ENCODE measurements at places on chromosomes 2 and 18.

GRCh38 chr18:50528806-50529205 lies 31.1 kb upstream of the MAPK4 start:
- DNase-seq: no peak

DNA sequence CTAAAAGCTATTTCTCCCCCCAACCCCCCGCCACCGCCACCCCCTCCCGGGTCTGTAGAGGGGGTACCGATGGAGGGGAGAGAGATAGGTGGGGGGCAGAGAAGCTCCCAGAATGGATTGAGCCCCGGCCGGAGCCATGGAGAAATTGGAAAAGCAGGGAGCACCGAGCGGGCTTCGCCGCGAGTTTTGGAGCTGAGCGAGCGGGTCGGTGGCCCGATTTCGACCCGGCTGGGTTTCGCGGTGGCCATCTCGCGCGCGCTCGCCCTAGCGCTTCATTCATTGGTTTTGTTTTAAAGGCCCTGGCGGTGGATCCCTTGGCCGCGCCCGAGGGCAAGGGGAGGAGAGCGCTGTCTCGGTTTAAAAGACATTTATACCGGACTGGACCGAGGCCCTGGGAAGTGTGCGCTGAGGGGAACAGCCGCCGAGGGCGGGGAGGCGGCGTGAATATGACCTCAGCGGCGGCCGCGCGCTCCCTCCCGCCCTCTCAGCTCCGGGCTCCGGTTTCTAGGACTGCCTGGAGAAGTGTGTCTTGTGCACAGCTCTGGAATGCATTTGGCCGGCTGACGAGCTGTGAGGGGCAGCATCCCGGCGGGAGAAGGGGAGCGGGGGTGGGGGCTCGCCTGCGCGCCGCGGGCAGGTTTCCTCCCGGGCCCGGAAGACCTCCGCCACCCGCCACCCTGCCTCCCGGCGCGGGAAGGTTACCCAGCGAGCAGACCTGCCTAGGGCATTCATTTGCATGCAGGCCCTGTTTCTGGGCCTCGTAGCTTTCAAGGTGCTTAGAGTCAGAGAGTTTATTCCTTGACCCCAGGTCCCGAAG lies 1.7 kb upstream of the SMAD7 start:
- DNase-seq: peak; percentile 84

GRCh38 chr18:22377769-22378168 lies 39.9 kb downstream of the CTAGE1 start:
- DNase-seq: no peak

GRCh38 chr18:58545338-58546296 lies 83.3 kb downstream of the ALPK2 start:
- no peak for DNase-seq

DNA sequence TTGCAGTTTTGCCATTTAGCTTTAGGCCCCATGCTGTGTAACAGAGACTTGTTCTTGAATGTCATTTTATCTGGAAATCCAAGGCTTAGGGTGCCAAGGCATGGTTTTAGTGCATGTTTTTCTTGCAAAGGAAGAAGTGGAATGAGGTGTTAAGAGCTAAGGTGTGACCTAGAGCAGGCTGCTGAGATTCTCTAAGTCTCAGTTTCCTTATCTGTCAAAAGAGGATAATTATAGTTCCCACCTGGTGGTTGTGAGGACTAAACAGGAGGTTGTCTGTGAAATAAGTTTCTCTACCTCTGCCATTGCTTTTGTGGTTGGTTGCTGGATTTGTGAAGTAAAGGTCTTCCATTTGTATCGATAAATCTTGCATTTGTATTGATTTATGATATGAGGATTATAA lies 82.0 kb downstream of the TANC1 start:
- no peak for DNase-seq

- peak; percentile 78 for DNase-seq
Observed at GRCh38 chr2:207792244-207792785, 22.6 kb upstream of the FZD5 start.

DNA sequence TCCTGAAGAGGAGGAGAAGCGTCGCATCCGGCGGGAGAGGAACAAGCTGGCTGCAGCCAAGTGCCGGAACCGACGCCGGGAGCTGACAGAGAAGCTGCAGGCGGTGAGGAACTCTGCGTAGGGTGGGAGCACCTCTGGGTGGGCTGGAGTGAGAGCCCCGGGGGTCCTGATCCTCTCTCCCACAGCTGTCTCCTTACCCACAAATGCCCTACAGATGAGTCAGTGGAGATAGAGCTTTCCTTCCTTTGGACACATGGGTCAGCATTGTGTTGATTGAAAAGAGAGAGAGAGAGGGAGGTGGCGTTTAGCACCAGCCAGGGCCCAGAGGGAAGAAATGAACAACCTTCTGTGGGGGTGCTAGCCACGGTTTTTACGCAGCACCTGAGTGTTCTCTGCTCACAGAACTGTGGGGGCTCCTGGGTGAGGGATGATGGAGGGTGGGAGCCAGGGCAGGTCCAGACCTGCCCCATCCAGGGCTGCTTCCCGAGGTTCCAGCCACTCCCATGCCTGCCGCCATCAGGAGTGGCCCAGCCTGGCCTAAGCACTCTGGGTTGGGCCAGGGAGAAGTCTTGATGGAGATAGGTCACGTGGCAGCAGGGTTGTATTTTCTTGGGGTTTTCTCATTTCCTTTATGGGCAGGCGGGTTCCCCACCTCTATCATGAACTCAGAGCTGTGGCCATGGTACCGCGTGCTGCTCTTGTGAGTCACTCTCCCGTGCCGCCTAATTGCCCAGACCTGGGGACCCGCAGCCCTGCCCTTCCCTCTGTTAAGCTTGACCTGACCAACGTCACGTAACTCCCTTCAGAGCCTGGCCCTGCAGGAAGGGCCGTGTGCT lies 16.3 kb downstream of the FOSL2 start:
- peak; percentile 97 for DNase-seq

DNA sequence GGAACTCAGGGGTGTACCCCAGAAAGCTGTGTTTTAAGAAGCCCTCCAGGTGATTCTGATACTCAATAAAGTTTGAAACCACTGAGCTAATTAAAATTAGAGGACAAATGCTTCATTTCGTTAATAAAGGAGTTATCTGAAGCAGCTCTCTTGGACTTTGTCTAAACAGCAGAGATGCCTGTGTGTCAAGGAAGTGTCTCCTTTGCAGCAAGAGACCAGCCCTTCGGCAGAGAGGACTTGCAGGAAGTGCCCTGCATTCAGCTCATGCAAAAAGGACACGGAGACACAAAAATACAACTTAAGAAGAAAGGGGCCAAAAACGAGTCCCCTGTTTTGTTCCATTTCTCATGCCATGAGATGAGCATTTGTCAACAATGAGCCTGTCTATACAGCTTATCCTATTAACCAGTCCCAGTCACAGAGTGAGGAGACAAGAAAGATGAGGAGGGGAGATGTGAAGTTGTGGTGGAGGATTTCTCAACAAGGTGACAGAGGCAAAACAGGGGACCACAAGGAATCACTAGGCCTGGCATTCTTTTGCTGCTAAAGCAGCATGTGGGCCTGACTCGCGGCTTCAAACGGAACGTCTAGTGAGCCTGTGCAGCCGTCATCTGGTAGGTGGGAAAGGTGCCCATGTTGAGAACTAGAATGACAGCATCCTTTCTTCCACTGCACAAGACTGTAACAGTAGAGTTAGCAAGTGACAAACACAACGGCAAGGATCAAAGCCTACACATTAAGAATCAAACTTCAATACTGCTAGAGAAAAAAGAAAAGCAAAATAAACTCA lies 152.3 kb downstream of the ANTXR1 start:
- DNase-seq: no peak

DNA sequence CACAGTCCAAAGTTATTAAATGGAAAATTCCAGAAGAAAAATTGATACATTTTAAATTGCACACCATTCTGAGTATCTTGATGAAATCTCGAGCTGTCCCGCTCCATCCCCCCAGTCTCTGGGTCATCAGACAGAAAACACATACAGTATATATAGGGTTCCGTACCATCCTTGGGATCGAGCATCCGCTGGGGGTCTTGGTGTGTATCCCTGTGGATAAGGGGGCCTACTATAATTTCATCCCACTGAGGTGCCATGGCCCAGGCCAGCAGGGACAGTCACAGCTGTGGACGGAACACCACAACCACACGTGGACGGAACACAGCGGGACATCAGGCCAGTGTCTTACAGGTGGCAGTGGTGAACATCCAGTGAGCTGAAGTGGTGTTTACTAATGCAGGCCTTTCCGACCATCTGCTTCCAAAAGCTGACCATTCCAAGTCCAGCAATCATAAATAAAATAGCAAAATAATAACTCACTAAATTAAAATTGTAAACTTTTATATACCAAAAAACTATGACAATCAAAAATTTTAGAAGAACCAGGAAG lies 14.0 kb downstream of the TWIST2 start:
- DNase-seq: no peak

- DNase-seq: no peak
Observed at GRCh38 chr18:76212960-76213359, 282.1 kb downstream of the ZNF516 start.

DNA sequence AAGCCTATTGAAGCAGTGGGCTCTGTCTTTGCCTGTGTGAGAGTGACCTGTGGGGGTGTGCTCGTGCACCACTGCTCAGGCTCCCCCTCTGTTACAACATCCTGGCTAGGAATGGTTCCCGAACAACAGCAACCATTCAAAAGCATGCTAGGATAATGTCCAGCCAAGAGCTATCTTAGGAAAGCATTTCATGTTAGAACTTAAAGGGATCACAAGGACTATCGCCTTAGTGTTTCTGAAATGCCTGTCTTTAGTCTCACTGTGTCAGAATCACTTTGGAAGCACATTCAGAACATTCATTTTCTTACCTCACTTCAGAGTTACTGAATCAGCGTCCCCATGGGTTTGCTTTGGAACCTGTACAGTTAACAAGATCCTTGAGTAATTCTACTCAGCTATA lies 134.9 kb upstream of the DSEL start:
- DNase-seq: no peak

- DNase-seq: no peak
Observed at GRCh38 chr2:84880645-84881521, at the start of gene TRABD2A. Gene TRABD2A, minus strand, starts transcription at chr2:84881084. Its CDS starts 45 bp downstream, at chr2:84881039.

- DNase-seq: no peak
Observed at GRCh38 chr2:1088192-1088860, 137.7 kb downstream of the SNTG2 start.

DNA sequence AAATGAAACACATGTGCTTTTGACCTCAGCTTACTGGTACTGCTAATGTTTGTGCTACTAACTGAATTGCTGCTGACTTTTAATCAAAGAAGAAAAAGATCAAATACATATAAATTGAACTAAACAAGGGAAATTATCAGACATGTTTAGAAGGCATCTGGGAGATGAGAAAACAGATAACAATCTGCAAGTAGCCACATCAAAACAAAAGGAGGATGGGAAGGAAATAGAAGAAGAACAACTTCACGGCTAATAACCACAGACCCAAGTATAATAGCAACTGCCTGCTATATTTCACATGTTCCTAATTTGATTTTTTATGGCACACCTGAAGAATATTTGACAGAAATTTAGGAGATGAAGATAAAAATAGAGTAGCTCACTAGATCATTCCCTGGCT lies 542.6 kb upstream of the SYT4 start:
- DNase-seq: no peak

GRCh38 chr2:5412001-5412400 lies 280.2 kb upstream of the SOX11 start:
- DNase-seq: no peak

- DNase-seq: peak; percentile 64
Observed at GRCh38 chr2:181374781-181375675, 82.2 kb upstream of the ITGA4 start.

DNA sequence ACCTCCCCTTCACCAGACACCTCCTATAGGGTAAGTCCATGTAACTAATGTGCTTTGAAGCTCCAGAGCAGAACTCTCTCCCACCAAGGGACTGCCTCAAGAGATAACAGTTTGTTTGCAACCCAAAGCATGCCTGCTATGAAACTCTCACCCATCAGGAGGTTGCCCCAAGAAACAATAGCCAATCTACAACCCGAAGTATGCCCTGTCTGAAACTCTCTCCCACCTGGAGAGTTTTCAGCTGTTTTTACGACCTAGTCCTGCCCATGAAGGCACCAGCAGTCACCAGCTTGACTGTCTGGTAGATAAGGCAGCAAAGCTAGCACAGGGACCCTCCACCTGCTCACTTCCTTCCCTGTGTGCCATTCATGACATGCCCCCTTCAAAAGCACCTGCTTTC lies 533.9 kb upstream of the CRIM1 start:
- DNase-seq: no peak

DNA sequence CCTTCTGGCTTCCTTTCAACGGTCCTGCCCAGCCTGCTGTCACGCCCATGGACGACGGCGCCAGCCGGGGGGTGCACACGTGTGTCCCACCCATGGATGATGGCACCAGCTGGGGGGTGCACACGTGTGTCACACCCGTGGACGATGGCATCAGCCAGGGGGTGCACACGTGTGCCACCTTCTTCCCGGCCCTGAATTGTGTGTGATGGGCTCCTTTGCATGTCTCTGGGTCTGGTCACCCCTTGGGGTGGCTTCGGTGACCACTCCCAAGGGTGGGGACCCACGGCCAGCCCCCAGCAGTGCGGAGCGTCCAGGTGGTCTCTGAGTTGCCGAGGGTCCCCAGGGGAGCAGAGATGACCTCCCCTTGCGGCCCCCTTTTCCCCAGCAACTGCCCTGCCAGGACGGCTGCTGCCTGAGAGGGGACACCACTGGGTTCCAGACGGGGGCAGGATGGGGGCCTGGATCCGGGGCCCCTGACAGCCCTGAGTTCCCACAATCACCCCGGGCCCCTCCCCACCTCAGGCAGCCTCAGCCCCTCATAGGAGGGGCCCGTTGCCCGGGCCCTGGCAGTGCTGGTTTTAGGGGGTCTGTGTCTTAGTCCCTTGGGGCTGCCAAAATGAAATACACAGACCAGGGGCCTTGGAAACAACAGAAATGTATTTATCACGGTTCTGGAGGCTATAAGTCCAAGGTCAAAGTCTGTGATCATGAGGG lies 9.4 kb downstream of the NEU4 start:
- no peak for DNase-seq

DNA sequence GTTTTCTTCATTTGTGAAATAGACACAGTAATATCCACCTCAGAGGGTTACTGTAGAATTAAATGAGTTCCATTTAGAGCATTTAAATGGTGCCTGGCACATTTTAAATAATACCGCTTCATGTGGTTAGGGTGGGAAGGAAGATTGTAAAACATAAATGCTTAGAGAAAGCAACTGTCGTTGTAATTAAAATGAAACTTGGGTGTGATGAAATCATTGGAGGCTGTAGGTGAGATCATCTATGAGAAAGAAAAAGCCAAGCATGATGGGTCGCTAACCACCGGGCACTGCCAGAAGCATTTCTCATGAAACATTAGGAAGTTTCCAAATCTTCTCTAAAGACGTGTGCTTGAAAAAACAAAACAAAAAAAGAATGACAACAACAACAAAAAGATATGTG lies 8.2 kb upstream of the SLC39A10 start:
- DNase-seq: no peak

GRCh38 chr18:49569724-49570123 lies 7.9 kb downstream of the LIPG start:
- no peak for DNase-seq

- DNase-seq: no peak
Observed at GRCh38 chr18:13237641-13238040, 19.1 kb downstream of the LDLRAD4 start.

GRCh38 chr18:55334875-55335274 lies 253.1 kb downstream of the TCF4 start:
- no peak for DNase-seq

- DNase-seq: peak; percentile 37
Observed at GRCh38 chr18:433960-434359, 66.5 kb downstream of the COLEC12 start.

All from astrocyte (in vitro differentiated cells and primary cell).